ENCODE measurements at places on chromosomes 6 and 20.

DNA sequence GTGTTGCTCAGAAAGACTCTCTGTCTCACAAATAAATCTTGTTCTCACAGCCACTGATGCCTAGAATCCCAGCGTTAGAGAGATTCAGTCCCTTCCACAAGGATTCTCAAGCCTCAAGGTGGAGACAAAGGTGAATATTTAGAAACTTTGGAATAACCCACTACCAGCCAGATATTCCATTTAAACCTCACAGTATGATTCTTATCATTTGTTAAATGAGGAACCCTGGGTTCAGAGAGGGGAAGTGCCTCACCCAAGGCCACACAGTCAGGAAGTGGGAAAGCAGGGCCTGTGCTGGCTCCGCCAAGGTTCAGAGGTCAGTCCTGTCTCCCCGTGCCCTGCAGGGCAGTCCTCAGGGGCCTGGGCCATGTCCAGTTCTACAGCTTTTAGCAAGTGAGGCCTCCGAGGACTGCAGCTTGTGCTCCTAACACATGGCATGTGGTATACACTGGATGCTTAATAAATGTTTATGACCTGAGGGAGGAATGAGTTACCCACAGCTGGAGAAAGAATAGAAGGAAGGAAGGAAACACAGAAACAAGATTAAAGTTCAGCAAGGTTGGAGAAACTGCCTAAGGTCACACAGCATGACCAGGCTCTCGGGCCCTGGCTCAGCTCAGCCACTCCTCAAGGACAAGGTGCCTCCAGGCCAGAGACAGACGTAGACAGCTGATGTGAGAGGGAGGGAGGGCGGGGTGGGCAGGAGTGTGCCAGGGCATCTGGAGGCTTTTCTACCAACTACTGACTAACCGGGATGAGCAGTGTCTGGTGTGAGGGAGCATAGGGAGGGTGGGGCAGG is 3.9 kb upstream of the TGM2 start:
- no peak for DNase-seq

- DNase-seq = no peak
These were observed 133.0 kb downstream of the SULF2 start for GRCh38 chr20:47652301-47652700.

DNA sequence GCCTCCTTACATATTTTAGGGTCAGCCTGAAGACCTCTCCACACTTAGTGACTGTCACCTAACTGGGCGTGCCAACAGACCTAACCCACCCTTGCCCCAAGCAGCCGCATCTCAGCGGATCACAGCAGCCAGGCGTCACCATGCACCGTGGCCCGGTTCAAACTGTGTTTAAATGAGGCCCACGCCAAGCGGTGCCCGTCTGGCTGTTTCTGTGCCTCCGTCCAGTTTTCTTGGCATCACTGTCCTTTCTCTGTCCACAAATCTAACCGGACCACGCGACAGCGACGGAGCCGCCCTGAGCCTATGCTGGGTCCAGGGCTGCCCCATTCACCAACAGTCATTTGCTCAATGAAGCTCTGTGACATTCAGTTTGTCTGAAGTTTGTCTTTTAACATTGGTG is 393.3 kb downstream of the THBS2 start:
- no peak for DNase-seq

- peak; percentile 9 for DNase-seq
These were observed 74.0 kb downstream of the HAO1 start for GRCh38 chr20:7866285-7866684.

- no peak for DNase-seq
These were observed 302.4 kb upstream of the POU3F2 start for GRCh38 chr6:98532004-98532403.

DNA sequence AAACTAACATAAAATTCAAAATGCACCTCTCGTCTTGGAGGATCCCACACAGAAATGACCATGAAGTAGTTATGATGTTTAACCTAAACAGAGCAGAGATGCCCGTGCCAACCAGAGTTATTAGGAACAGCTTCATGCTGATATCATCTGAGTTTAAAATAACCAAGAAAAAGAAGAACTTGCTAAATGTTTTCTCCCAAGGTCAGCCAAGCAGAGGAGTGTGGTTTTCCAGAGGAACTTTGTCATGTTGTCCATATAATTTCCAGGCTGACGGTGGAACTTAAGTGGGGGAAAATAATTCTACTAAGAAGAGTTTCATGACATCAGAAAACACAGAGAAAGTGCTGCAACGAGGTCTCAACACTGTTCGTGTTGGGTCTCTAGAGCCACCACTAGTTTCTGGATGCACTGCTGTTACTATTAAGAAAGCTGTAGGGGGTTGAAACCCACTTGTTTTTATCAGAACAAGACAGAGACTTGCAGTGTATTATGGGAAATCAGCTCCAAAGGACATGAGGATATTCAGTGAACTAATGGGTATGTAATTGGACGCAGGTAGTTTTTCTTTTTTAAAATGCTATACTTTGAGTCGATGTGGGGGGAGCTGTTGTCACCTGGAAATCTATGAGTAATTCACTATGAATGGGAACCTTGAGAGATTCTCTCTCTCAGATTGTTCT is 5.2 kb downstream of the AGPAT4 start:
- no peak for DNase-seq

DNA sequence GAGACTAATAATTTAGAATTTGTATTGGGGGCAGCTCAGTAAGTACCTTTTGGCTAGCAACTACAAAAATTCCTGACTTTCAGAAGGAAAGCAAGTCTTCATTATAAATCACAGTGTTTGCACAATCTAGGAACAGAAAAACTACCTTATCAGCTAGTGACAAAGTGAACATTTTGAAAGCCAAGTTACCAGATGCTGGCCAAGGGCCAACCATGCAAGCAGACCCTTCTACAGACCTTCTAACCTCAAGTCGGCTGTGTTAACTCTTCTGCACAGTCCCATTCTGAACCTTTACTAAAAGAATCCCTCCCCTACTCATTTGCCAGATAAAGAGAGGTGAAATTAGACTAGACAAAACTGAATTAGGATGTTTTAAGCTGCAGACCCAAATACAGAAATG is 341.9 kb downstream of the COL12A1 start:
- DNase-seq = no peak

- no peak for DNase-seq
These were observed 543.0 kb downstream of the GRIK2 start for GRCh38 chr6:101936516-101936915.

- no peak for DNase-seq
These were observed 588.4 kb downstream of the RFPL4B start for GRCh38 chr6:112935402-112936078.

DNA sequence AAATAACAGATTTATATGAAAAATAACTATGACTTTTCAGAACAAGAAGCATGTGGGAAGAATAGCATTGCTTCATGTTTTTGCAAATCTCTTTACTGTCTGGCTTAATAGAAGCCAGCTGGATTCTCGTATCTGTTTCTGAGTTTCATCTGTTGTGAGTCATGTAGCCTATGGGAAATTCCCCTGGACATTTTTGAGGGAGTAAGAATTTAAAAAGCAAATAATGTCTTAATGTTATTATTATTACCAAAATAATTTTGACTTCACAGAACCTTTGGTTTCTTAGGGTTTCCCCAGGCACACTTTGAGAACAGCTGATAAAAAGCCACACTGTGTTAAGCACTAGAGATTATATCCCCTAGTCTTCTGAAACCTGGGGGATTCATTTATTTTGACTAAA is 75.8 kb downstream of the SYCP2L start:
- DNase-seq = no peak

DNA sequence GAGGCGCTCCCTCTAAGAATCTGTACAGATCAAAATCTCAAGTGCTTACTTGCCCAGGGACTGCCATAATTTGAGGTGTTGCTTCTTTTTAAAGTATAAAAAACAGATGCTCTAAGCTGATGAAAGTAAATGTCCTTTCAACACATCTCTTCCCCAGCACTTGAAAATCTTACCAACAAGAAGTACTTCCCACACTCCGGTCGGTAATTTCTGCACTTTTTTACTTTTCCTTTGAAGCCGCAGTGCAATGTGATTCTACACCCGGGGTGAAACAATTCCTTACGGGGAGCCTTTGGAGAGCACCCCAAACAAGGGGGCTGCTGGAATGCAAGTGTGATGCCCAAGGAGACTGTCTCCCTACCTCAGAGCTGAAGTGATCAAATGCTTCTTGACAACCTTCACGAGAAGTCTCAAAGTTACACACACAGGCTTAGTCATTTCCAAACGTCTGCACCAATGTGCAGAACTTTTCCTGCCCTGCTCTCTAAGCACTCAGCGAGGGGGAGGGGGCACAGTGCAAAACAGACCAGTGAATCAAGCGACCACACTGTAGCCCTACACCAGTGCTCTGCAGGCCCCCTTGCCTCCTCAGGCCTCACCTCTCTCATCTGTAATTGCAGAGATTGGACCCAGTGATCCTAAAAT is 56.7 kb downstream of the ATXN1 start:
- no peak for DNase-seq

DNA sequence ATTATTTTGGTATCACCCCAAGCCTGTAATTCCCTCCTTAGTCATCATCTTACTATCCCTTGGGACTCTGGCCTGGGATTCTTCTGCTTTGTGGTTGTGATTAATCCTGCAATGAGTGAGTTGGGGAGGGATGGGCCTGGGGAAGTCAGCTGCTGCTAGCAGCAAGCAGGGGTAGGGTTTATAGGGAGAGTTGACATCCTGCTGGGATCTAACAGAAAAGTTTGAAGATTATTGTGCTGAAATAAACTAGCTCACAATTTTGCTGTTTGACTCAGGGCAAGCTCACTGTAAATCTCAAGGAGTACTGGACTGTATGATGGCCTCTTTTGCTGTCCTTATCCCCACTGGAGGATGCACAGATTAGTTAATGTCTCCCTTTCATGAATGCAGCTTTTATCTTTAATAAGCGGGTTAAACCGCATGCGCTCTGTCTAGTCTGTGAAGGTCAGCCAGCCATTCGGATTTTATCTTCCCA is 83.4 kb downstream of the JARID2 start:
- DNase-seq = peak; percentile 20

DNA sequence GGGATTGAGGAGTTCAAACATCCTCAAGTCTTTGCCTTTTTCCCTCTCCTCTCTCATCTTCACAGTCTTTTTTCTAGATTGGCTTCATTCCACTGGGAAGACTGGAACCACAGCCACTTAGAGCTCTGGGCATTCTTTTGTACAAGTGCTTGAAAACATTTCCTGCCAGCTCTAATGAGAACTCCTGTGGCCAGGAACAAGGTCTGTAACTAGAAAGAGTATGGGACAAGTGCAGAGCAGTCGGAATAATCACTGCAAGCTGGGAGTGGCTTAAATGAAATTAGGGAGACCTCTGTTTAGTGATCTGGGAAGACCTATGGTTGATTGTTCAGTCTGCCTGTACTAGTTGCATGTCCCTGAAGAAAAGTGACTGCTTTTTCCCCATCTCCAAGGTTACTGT is 41.0 kb upstream of the SMIM8 start:
- no peak for DNase-seq

DNA sequence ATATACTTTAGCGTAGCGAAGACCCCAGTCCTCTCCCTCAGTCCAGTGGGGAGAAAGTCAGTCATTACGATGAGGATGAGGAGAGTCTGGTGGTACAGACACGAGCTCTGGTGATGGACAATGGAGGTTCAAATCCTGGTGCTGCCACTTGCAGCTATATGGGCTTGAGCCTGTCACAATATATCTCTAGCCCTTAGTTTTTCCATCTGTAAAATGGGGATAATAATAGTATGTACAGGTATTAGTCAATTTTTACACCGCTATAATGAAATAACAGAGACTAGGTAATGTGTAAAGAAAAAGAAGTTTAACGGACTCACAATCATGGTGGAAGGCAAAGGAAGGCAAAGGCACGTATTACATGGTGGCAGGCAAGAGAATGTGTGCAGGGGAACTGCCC is 237.9 kb downstream of the BCAS1 start:
- DNase-seq = no peak

DNA sequence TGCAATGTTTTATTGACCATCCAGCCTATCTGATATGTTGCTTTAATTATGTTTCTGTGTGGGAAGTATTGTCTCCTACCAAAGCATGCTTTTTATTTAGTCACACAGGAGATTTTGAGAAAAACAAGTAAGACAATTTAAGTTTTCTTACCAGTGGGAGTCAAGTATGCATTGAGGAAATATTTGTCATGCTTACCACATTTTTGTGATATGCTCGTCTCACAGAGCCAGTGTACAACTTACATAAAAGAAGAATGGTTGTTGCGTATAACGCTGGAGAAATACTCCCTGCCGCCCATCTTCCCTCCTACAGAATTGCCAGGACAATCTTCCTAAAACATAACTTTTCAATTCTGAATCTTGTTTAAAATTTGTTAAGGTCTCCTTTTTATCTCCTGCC is 37.1 kb upstream of the FILIP1 start:
- no peak for DNase-seq

- DNase-seq = no peak
These were observed 18.8 kb downstream of the HLA-E start for GRCh38 chr6:30507849-30508827.

- no peak for DNase-seq
These were observed 27.8 kb upstream of the LGSN start for GRCh38 chr6:63347599-63347998.

- peak; percentile 6 for DNase-seq
These were observed 153.3 kb downstream of the SCML4 start for GRCh38 chr6:107670792-107671199.

- DNase-seq = no peak
These were observed 105.5 kb upstream of the BACH2 start for GRCh38 chr6:90401933-90402830.

DNA sequence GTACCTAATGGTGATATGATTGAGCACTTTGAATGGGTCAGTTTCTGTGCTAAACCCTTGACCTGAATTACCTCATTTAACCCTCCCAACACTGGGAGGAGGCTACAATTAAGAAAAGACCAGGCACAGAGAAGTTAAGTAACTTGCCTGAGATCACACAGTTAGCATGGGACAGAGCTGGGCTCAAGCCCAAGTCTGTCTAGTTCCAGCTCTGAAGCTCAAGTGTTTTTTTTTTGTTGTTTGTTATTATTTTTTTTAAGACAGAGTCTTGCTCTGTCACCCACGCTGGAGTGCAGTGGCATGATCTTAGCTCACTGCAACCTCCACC is 4.0 kb downstream of the FAM83D start:
- no peak for DNase-seq

DNA sequence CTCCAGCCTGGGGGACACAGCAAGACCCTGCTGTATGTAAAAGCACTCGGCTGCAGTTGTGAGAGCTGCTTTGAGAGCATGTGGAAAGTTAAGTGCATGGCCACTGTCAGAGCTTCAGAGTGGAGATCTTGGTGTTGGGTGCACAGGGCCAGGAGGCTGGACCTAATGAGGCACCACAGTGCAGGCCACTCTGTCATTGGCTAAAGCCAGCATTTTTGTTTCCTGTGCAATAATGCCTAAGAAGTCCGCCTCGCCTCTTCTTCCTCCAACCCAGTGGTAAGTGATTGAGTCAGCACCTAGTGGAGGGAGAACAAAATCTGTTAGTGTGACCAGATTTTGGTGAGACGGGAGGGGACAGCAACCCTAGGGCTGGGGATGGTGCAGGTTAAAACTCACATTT is 60.6 kb downstream of the SSR1 start:
- DNase-seq = no peak

All from midbrain (tissue), 1 donor.